ENCODE measurements at places on chromosomes 11 and 22.

- no peak for DNase-seq
These were observed 53.7 kb downstream of the IGF2 start for GRCh38 chr11:2085251-2086066.

DNA sequence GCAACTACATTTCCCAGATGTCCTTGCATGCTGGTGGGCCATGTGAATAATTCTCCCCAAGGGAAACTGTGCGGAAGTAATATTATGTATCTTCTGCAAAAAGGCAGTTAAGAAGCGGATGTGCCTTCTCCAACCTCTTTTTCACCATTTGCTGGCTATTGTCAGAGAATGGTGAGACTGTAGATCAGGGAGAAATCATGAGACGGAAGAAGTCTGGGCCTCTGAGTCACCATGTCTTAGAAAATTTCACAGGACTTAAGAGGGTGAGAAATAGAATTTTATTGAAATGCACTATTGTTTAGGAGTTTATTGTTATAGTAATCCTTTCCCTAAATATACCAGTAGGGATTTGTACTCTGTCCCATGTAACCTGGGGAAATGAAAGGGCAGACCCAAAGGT lies 298.7 kb upstream of the ZC3H12C start:
- DNase-seq: no peak

GRCh38 chr22:20994902-20995241 lies 7.0 kb downstream of the THAP7 start:
- no peak for DNase-seq

- DNase-seq: no peak
These were observed 4.7 kb upstream of the ST3GAL4 start for GRCh38 chr11:126350836-126351235.

DNA sequence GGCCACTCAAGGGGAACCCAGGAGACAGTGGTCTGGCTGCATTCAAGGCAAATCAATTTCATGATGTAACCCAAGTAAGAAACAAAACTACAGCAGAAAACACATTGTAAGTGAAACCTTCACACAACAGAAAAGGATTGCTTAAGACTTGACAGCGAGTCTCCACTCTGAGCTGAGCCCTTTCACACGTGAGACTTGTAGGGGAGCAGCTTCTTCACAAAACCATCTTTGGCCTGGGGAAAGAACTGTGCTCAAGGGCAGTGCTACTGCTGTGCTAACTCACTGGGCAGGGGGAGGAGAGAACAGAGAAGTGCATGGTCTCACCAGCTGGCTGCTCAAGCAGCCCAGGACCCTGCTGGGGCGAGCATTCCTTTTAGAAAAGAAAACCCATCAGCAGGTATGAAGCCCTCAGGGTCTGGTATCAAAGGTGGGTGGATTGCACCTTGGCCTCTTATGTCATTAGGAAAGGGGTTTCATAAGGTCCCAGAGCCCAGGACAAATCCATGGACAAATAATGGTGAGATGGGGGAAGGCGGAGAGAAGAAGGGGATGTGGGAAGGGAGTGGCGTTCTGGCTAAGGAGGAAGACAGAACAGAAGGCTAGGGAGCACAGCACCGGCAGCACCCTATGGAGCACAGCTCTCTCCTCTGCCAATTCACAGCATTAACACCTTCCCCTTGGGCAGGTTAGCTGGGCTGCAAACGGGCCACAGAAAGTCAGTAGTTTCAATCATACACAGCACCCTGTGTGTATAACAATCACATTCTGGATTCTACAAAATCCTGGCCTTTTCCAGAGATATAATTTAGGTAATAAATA lies 20.6 kb upstream of the RAPSN start:
- DNase-seq: no peak

DNA sequence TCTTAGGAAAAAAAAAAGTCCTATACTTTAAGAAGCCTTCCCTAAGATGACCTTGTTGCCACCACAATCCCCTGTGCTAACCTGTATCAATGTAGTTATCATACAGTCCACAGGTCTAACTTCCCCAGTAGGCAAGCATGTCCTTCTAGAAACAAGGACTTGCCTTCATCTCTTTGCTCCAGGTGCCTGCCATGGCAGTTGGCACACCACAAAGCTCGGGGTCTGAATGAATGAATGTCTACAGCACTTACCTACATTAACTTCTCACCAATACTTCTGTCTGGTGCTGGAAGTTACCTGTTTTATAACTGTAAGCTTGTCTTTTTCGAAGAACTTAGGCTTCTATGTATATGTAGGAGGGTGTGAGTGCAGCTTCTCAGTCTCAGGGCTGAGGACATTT lies 23.4 kb downstream of the CLPB start:
- no peak for DNase-seq

GRCh38 chr11:16184588-16184987 lies 171.8 kb downstream of the SOX6 start:
- no peak for DNase-seq

GRCh38 chr11:61610905-61611304 lies 30.0 kb upstream of the SYT7 start:
- no peak for DNase-seq

DNA sequence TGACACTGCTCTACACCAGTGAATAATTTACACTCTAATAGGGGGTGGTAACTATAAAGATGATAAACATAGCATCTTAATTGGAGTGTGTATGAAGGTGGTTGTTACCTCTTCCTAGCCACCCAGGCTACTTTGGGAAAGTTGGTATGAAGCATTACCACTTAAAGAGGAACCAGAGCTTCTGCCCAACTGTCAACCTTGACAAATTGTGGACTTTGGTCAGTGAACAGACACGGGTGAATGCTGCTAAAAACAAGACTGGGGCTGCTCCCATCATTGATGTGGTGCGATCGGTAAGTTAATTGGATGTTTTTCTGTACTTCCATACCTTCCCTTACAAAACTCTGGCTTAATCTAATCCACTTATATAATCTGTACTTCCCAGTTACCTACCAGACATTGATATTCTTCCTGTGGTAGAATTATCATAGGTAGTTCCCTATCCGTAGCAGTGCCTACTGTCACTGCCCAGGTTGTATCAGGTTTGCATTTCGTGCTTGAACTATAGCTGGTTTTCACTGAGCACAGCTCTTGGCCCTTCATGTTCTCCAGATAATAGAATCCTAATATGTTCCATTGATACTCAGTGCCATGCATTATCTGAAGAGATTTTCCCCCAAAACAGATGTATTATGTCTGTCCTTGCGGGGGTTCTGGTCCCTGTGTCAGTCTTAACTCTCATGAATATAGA lies 2.2 kb downstream of the RPL27A start:
- no peak for DNase-seq

DNA sequence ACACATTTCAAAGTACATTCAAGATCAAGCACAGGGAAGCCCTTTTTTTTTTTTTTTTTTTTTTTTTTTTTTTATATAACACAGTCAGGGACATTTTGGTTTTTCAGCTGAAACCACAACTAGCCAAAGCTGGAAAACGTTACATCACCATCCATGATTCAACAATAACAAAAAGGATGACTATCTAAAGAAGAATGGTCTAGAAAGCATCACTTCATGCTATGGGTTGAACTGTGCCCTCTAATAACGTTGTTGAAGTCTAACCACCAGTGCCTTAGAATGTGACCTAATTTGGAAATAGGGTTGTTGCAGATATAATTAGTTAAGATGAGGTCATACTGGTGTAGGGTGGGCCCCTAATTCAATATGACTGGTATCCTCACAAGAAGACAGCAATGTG lies 46.6 kb downstream of the MTMR2 start:
- no peak for DNase-seq

- DNase-seq: no peak
These were observed 66.8 kb downstream of the FEZ1 start for GRCh38 chr11:125429174-125429707.

- DNase-seq: no peak
These were observed 12.3 kb downstream of the CD44 start for GRCh38 chr11:35151241-35151640.

DNA sequence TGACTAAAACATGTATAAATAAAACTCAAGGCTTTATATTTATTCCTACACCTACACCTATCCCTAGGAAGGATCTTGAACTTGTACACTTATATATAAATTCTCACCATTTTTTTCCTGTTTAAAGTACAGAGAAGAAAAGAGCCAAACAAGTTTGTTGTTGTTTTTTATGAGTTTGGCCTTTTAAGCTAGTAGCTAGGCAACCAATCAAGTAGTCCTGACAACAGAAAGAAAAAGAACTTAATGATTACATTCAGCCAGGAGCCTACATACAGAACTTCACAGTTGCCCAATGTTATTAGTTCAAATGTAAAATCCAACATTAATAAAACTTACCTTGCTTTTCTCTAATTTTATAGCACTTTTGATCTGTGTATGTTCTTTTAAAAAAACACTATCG lies 316.2 kb downstream of the SOX6 start:
- DNase-seq: no peak

- DNase-seq: no peak
These were observed 2.4 kb upstream of the TRIM68 start for GRCh38 chr11:4610258-4610935.

GRCh38 chr22:50119768-50120251 lies 30.0 kb downstream of the MOV10L1 start:
- DNase-seq: no peak

DNA sequence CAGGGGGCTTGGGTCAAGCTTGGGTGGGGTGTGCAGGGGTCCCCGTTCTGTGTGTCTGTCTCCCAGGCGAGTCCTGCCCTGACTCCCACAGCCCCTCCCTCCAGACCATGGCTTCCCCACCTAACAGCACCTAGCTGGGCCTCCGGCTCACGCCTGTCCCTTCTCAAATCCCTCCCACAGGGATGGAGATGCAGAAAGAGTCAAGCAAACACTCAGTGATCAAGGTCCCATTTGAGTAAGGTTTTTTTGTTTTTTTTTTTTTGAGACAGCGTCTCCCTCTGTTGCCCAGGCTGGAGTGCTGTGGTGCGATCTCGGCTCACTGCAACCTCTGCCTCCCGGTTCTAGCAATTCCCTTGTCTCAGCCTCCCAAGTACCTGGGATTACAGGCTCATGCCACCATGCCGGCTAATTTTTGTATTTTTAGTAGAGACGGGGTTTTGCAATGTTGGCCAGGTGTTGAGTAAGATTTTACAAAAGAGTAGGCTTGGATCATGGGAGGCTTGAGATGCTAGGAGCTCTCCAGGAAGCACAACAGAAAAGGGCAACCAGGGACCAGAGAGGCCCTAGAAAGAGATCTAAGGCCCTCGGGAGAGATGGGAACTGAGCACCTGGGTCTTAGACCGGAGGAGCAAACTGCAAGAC lies 5.7 kb downstream of the APOBEC3D start:
- no peak for DNase-seq

DNA sequence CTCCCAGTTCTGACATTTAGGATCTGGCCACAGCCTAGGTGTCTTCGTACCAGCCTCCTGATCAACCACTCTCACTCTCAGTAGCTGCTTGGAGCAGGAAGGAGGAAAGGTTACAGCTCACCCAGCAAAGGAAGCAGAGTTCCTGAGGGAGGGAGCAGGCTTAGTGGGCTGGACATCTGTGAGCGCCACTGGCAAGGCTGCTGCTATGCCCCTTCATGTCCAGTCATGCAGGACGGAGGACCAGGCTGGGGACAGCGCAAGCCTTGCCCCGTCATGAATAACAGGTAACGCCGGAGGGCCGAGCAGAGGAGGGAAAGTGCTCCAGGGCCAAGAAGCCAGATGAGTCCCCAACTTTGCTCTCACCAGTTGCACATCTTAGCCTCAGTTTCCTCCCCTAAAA lies 25.8 kb downstream of the TPST2 start:
- no peak for DNase-seq

- DNase-seq: no peak
These were observed 115.5 kb upstream of the CCDC90B start for GRCh38 chr11:83401506-83402225.

All from vagina (tissue), 2 donors.